ENCODE measurements at places on chromosomes 13 and 19.

DNA sequence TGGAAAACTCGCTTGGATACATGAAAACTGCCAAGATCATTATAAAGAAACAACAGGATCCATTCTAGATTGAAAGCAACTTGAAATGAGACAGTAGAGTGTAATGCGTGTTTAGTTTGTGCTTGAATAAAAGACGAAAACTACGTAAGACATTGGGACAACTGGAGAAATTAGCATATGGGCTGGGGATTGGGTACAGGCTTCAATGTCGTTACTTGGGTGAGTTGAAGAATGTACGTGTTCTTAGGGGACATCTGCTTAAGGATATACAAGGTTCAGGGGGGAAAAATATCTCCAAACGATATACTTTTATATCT is 471 bp upstream of the ERVK3-1 start:
- DNase-seq: no peak

GRCh38 chr13:32246468-32246867 is 68.7 kb downstream of the ZAR1L start:
- DNase-seq: no peak

GRCh38 chr13:73082471-73082870 is 23.7 kb downstream of the KLF5 start:
- DNase-seq: no peak

- DNase-seq: no peak
Observed at GRCh38 chr19:40799558-40800338, 757 bp downstream of the EGLN2 start.

All from T-helper 2 cell (primary cell).